Muscle of back (tissue), 13 donors: ENCODE measurements at places on chromosomes 5 and 9. TPM values are rescaled to one million over a fixed set of nuclear protein-coding genes. Genes with fewer than 3 reads are reported as not detected.
A peak's percentile ranks its signal among the peaks of the same experiment; 100 is the strongest.

DNA sequence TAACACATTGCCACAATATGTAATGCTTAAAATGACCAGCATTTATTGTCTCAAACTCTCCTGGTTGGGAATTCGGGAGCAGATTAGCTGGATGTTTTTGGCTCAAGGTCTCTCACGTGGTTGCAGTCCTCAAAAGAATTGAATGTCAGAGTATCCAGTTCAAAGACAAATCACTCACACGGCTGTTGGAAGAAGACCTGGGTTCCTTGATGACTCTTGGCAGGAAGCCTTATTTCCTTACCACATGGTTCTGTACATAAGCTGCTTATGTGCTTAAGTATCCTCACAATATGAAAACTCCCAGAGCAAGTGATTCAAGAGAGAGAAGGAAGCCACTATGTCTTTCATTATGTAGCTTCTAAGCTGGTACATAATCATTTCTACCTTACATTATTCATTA lies 230.3 kb upstream of the PTPRD start:
- DNase-seq: peak; percentile 48

DNA sequence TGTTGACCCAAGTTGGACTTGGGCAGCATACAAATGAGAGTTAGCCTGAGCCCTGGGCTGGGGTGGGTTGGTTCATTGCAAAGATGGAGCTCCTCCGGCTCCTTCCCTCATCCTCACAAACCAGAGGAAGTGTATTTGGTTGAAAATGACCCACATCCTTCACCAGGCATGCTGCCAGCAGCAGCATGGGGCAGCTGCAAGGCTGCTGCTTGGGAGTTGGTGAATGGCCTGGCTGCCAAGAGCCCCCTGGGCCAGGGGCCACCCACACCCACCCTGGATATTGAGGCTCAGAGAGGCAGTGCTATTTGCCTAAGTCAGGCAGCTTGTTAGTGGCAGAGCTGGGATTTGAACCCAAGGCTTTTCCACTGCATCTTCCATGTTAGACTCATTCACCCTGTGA lies 29.5 kb downstream of the PPARGC1B start:
- DNase-seq: no peak

GRCh38 chr9:113368348-113368981 lies 8.3 kb downstream of the HDHD3 start:
- DNase-seq: no peak

DNA sequence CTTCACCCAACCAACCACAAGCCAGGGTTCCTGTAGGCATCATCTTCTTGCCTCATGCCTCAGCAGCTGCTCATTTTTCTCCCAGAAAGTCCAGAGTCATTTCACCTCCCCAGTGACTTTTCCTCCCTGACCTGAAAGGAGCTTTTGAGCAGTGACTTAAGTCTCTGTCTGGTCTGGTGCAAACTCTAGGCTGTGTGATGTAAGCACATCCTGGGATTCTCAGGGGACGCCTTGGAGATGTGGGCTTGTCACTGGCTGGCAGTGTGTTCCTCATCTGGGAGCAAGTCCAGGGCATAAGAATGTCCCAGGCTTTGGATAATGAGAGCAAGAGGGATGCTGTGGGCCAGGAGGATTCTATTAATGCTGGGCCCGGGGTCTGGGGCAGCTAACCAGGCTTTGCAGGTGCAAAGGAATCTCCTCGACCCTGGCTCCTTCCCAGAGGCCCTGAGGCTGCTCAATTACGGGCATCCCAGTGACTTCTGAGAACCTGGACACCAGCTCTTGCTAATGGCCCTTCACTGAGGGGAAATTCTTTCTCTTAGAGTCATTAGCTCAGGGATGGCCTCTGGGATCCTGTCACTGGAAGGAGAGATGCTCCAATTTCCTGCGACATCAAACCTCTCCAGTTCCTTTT lies 211.0 kb upstream of the PANK3 start:
- DNase-seq: no peak

- no peak for DNase-seq
Observed at GRCh38 chr5:3077684-3078083, 326.2 kb upstream of the IRX2 start.

- no peak for DNase-seq
Observed at GRCh38 chr5:88736494-88736893, 146.5 kb downstream of the MEF2C start.

The GAS1 gene
- 71.4 TPM for polyA plus RNA-seq

The RALGDS gene
- polyA plus RNA-seq: 43.5 TPM

The GRM6 gene
- polyA plus RNA-seq: 0.52 TPM
